Right kidney (tissue), 9 donors: ENCODE measurements at places on chromosomes 13 and 19.

GRCh38 chr19:31450696-31451095 lies 101.5 kb upstream of the TSHZ3 start:
- no peak for DNase-seq

GRCh38 chr13:25691654-25692053 lies 319.9 kb downstream of the ATP8A2 start:
- DNase-seq = no peak

- DNase-seq = peak; percentile 84
These were observed 480 bp upstream of the KLF16 start for GRCh38 chr19:1863638-1864479.

DNA sequence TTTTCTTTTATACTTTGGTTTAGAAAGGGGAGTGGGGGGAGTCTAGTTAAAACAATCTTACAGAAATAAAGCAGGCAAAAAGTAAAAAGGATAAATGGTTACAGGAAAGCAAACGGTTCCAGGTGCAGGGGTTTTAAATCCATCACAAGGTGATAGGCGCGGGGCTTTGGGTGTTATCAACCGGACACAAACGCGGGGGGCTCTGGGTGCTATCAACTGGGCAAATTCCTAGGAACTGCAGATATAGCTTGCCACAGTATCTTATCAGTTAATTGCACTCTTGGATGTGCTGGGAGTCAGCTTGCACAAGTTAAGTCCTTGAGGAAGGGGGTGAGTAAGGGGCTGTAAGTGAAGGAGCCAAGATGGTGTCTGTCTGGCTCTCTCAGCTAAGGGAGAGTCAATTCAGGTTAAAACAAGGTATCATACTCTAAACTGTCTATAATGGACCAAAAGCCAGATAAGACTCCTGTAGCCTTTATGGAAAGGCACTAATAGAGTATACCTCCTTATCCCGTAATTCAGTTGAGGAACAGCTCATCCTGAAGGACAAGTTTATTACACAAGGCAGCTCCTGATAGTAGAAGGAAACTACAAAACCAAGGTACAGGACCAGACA lies 32.6 kb upstream of the ZSCAN5A start:
- DNase-seq = no peak

GRCh38 chr19:35414442-35414841 lies 33.6 kb upstream of the FFAR2 start:
- DNase-seq = no peak

- DNase-seq = no peak
These were observed 54.7 kb upstream of the DCT start for GRCh38 chr13:94534166-94534565.

GRCh38 chr19:10998045-10998533 lies 37.3 kb downstream of the SMARCA4 start:
- no peak for DNase-seq

DNA sequence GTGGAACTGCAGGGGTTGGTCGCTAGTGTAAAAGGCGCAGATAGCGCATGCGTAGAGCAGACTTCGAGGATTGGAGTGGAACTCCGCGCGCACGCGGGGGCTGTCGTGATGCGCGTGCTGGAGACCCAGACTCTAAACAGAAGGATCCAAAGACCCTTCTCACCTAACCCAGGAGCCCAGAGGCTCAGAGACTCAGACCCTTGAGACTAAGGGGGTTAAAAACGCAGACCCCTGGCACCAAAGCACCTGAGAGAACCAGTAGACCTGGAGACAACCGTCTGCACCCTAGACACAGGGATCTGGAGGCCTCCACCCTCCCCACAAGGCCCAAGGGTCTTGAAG lies 567 bp upstream of the CTU1 start:
- no peak for DNase-seq

GRCh38 chr19:53808710-53809125 lies 15.4 kb downstream of the NLRP12 start:
- no peak for DNase-seq

DNA sequence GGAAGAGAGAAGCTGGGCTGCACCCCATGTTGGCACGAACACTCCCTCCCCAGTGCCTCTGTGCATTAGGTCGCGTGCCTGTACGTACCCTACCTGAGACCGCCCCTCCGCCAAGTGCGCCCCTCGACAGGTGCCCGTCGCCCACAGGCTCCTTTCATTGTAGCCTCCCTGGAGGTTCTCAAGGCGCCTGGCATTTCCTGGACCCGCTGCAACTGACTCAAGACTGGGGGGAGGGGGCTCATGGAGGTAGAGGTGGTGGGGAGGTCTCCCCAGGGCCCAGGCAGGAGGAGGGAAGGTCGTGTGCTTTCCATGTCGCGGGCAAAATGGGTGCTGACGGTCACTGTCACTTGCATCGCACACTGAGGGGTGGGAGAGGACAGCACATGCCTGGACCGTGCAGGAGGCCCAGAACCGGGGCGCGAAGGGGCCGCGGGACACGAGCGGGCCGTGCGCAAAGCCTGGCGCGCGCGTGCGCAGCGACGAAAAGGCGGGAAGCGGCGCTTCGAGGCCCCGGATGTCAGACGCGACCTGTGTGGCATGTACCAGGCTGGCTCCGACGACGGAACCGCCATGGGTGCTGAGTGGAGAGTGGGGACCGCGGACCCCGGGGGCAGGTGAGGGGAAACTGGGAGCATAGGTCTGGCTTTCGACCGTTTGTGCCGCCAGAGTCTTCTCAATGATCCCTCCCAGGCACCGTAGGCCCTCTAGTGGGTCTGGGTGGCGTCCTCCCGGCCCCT lies 16.5 kb downstream of the NFIX start:
- peak; percentile 49 for DNase-seq

DNA sequence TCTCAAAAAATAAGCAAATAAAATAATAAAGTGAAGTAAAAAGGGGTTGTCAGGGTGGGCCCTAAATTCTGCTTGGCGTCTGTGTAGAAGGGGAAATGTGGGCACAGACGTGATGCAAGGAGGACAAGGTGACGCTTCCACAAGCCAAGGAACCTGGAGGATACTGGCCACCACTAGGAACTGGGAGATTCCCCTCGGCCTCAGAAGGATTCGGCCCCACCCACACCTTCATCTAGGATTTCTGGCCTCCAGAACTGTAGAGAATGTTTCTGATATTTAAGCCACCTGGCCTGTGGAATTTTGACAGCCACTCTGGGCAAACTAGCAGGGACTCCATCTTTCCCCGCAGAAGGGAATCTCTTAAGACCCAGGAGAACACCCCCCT lies 1.1 kb downstream of the PLEKHJ1 start:
- no peak for DNase-seq

DNA sequence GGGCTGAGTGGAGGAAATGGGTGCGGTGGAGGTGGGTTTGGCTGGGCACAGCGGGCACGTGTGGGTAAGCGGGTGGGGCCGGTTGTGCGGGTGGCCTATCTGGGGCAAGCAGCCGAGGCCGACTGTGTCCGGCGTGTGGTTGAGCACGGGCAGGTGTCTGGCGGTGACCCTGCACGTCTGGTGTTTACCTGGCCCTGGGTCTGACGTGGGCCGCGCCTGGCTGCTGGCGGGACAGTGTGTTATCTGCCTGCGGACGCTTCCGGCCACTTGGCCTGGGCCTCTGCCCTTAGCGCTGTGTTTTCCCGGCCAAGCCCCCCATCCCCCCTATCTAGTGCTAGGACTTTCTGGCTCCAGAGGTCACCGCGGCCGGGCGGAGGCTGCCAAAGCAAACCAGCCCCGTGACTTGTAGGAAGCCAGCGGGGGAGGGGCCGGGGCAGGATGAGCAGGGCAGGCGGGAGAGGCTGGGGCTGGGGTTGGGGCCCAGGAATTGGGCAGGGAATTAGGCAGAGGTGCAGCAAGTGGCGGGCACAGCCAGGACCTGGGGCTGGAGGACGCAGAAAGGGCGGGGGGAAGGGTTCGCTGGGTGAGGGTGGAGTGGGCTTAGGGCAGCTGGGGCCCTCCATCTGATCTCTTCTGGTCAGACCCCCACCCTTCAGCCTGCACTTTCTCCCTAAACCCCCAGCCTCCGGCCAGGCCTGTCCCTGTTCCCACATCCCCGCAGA lies 534 bp upstream of the HPN start:
- peak; percentile 62 for DNase-seq

GRCh38 chr19:29785955-29786589 lies 25.7 kb upstream of the CCNE1 start:
- no peak for DNase-seq

GRCh38 chr19:38733241-38733492 lies 11.1 kb downstream of the CAPN12 start:
- DNase-seq = peak; percentile 6

DNA sequence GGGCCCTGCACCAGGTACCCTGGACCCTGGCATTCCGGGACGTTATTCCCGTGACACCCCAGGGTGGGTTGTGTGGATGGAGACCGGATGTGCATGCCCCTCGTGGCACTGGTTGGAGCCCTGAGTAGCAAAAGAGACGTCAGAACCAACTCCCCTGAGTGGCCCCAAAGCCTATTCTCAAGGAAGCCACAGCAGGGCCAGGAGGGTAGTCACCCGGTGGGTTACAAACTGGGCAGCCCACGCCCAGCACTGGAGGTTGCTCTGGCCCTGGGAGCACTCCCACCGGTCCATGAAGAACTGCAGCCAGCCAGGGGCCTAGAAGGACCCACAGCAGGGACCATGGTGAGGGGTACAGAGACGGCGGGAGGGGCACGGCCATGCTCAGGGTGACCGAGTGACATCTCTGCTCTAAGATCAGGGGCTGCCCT lies 7.5 kb downstream of the KLF16 start:
- peak; percentile 38 for DNase-seq

DNA sequence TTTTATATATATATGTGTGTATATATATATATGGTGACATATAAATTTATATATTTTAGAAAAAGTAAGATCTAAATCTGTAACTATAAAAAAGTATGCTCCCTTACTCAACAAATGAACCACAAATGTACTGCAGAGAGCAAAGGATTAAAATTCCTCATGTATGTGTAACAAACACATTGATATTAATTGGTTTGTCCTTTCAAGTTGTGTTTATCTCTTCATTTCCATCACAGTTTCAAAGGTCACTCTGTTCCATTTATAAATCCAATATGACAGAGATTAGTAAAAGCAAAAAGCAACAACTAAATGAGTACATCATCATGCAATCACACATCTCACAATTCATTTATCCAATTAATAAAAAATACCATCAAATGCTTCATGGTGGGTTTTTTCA lies 247.9 kb downstream of the DACH1 start:
- DNase-seq = no peak

- peak; percentile 61 for DNase-seq
These were observed at the start of gene MAMSTR for GRCh38 chr19:48719263-48720171. TSS of gene MAMSTR (minus strand) at chr19:48719725. CDS start at chr19:48719031, 694 bp downstream.

DNA sequence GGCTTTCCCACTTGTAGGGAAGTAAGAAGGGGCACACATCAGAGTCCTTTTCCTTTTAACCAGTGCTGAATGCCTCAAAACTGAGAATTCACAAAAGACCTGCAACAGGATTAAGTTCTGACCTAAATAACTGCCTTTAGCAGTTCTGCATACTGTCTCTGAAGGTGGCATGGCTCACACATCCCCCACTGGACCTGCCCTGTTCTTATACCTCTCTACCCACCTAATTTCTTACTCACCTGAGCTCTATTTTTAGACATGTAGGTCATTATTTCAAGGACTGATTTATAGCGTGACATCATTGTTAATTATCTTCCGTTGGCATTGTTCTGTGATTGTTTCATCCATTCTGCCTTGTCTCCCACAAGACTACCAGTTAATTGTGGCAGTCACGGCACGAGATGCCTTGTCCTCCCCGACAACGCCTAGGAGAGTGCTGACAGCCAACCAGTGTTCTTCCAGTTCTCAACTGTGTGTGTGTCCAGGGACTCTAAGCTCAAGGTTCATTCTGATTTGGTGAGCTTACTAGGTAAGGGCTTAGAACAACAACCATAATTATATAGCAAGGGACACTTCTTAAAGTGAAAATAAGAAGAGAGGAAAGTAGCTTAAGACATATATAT lies 27.1 kb upstream of the UBL3 start:
- no peak for DNase-seq

DNA sequence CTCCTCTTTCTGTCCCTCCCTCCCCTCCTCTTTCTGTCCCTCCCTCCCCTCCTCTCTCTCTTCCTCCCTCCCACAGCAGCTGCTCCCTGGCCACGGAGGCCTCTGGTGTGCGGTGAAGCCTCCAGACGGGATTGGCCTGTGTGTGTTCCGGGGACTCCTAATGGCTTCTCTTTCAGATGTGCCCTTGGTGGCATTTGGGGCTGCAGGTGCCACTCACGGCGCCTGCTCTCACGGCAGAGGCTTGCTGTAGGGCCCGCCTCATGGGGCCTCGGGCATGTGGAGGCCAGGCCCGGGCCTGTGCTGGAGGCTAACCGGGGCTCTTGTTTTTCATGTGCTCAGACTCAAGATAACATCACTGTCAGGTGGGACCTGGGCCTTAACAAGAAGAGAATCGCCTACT lies 20.9 kb downstream of the UPF1 start:
- no peak for DNase-seq

DNA sequence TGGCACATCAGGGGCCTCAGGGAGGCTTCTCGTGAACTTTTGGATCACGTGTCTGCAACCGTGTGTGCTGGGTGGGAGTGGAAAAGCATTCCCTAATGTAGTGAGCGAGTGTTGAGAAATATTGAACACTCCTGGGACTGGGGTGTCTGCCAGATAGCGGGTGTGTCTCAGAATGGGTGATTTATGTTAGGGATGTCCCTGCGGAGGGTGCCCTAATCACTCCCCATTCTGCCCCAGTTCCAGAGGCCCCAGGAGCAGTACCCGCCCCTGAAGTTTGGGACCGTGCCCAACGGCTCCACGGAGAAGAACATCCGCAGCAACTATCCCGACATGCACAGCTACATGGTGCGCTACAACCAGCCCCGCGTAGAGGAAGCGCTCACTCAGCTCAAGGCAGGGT lies 24.2 kb upstream of the GRWD1 start:
- no peak for DNase-seq

- DNase-seq = no peak
These were observed 21.9 kb downstream of the PCDH17 start for GRCh38 chr13:57653229-57653989.

DNA sequence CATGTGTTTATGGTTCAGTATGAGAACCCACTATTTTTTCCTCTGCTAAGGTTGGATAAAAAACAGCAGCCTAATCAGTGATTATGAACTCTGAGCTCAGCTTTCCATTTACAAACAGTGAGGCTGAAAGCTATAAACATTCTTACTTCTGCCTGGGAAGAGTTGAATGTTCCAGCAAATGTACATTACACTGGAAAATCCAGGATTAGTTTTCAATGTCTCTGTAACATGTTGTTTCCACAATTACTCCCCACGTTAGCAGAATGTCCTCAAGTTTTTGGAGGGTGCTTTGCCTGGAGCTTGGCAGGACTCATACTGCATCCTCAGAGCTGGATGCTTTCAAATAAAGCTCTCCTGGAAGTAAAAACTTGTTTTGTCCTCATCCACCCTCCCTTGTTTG lies 150.4 kb downstream of the POSTN start:
- no peak for DNase-seq
